Tracheal epithelial cell (primary cell): ENCODE measurements at places on chromosomes 11 and 22. TPM values are rescaled to one million over a fixed set of nuclear protein-coding genes. Genes with fewer than 3 reads are reported as not detected.

The YWHAH gene
- total RNA-seq, result 39.6 and 99.5 TPM in 2 replicates

The PTPN5 gene
- total RNA-seq, result not detected in 2 replicates

The CADM1 gene
- 2.1 and 4.1 TPM in 2 replicates for total RNA-seq

The TMEM258 gene
- total RNA-seq, result 30.8 and 38.4 TPM in 2 replicates

The SCUBE1 gene
- total RNA-seq, result not detected in 2 replicates

The MISFA gene
- 1.9 TPM in 1 of 2 replicates, not detected in the other for total RNA-seq

The DAGLA gene
- total RNA-seq, result under 0.01 and 0.96 TPM in 2 replicates

The OR4A16 gene
- not detected in 2 replicates for total RNA-seq

The A4GALT gene
- total RNA-seq, result 17.1 and 35.2 TPM in 2 replicates

The LINC01488 gene
- total RNA-seq, result not detected in 2 replicates

The C11orf91 gene
- total RNA-seq, result not detected in 2 replicates

The TUG1 gene
- 19.0 and 27.3 TPM in 2 replicates for total RNA-seq

The SPECC1L gene
- total RNA-seq, result 20.7 and 24.1 TPM in 2 replicates

The PMM1 gene
- 7.7 and 11.7 TPM in 2 replicates for total RNA-seq

The JAML gene
- total RNA-seq, result not detected in 2 replicates
